H4 (cell line): ENCODE measurements at places on chromosomes 3 and 15. TPM values are rescaled to one million over a fixed set of nuclear protein-coding genes. Genes with fewer than 3 reads are reported as not detected.
A peak's percentile ranks its signal among the peaks of the same experiment; 100 is the strongest.

GRCh38 chr3:71546821-71547220 lies 36.7 kb downstream of the FOXP1 start:
- DNase-seq: no peak

DNA sequence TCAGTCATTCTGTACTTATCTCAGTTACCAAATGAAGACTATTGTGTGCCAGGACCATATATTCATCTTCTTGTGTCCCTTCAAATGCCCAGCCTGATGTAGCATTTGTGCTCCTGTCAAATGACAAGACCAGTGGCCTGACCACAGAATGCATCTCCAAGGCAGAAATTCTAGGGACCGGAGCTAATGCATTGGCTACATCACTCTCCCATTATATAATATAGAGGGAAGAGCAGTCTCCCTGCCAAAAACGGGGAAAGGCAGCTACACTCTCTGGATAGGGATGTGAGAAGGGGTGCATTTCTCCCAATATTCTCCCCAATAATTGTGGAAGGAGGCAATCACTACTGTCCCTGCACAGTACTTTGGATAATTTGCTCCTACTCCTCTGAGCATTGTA lies 312.0 kb downstream of the EPHB1 start:
- DNase-seq: no peak

- no peak for DNase-seq
Observed at GRCh38 chr15:93981706-93982105, 249.7 kb upstream of the MCTP2 start.

The PFN2 gene
- total RNA-seq: 333 and 336 TPM in 2 replicates

DNA sequence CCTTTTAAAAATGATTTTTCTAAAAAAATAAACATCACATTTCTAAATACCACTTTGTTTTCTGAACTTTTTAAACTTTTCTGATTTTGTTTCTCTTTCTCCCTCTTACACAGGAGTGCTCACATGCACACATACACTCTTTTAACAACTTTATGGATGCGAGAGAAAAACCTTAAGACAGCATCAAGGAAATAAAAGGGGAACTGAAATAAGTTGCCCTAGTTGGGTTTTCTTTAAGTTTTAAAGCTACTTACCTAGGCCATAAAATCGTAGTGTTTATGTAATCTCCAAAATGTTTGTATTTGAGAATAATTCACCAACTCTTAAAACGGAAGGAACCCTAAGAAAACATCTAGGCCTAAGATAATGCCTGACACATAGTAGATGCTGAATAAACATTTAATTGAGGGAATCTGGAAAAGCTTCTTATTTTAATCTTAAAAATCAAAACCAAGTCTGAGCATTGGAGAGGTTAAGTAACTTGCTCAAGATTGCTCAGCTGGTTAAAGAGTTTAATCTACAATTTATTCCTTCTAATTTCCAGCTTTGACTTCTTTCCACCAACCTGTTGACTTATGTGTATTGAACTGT lies 1.2 kb upstream of the BBX start:
- no peak for DNase-seq

The CMTM8 gene
- 2.5 and 3.2 TPM in 2 replicates for total RNA-seq

DNA sequence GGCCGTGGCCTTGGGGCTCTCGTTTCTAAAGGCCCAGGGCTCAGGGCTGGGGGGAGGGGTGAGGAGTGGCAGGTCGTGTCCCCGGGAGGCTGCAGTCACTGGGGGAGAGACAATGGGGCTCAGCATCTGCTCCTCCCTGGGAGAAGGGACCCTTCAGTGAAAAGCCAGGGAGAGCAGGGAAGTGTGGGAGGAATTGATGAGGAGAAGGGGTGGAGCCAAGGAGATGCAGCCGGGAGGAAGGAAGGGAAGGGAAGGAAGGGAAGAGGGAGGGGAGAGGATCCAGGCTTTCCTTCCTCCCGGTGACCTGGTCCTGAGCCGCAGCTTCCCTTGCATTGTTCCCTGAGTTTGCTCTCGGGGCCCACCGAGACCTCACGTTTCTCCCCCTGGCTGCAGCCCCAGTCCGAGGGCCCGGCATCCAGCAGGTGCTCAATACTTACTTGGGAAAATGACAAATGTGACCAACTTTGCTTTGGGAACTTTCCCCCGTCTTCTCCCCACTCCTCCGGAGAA lies 1.4 kb upstream of the ZNF710 start:
- DNase-seq: no peak

DNA sequence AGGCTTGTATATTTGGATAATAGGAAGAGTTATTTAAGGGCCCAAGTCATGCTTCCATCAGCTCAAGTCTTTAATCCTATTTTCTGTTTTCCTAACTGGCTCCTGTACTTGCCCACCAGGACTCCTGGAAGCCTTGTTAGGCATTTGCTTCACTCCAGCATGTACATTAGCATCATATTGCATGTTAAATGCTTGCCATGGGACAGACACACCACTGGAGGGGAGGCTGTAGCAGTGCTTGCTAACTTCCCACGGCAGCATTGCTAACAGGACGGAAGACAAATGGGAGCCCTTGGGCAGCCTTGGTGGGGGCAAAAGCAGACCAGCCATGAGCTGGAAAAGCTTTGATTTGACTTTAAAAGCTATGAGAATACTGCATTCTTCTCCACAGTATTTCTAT lies 6.1 kb downstream of the TMOD2 start:
- DNase-seq: no peak

DNA sequence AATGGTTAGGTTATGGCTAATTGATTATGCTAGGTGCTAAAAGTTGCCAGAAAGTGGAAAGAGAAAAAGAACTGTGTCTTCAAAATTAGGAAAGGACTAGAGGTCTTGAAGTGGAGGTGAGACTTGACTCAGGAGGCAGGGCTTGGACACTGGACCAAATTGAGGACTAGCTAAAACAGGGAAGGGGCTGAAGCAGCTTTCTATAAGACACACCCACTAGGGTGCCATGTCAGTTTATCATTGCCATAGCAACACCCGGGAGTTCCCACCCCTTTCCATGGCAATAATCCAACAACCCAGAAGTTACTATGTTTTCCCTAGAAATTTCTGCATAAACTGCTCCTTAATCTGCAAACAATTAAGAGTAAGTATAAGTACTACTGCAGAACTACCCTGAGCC lies 42.9 kb upstream of the MITF start:
- DNase-seq: no peak

DNA sequence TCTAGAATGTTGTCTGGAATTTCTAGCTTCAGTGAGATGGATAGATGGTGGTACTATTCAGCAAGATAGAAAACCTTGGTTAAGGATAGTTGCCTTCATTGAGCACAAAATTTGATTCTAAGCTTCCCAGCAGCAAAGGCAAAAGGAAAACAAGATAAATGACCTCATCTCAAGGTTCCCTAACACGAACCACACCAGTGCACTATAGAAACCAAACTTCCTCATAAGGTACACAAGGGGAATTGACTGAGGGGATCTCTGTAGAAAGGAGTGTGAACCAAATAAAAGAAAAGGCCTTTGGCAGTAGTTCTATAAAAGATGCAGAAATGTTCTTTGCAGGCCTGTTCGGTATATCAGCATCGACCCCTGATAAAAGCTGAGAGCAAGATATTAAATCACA lies 288.9 kb downstream of the SHQ1 start:
- DNase-seq: no peak

GRCh38 chr3:98388147-98388546 lies 2.3 kb upstream of the OR5K3 start:
- no peak for DNase-seq

GRCh38 chr15:36579792-36580431 lies 486 bp downstream of the CDIN1 start:
- DNase-seq: no peak

DNA sequence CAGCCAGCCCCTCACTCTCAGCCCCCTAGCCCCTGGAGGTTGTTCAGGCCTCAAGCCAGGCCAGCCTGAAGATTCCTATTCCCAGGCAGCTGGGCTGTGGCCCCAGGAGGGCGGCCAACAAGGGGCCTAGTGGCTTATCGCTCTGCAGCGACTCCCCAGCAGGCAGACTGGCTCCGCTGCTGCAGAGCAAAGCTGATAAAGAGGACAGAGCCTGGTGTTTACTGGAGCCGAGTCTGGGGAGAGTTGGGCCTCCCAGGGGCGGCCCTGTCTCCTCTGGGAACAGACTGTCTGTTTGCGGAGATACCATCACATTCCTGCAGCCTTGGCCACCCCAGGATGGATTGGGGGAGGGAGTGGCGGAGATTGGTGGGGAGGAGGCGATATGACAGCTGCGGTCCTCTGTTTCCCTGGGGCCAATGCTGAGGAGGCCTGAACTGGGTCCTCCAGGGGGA lies 22.4 kb upstream of the SMAD6 start:
- no peak for DNase-seq

DNA sequence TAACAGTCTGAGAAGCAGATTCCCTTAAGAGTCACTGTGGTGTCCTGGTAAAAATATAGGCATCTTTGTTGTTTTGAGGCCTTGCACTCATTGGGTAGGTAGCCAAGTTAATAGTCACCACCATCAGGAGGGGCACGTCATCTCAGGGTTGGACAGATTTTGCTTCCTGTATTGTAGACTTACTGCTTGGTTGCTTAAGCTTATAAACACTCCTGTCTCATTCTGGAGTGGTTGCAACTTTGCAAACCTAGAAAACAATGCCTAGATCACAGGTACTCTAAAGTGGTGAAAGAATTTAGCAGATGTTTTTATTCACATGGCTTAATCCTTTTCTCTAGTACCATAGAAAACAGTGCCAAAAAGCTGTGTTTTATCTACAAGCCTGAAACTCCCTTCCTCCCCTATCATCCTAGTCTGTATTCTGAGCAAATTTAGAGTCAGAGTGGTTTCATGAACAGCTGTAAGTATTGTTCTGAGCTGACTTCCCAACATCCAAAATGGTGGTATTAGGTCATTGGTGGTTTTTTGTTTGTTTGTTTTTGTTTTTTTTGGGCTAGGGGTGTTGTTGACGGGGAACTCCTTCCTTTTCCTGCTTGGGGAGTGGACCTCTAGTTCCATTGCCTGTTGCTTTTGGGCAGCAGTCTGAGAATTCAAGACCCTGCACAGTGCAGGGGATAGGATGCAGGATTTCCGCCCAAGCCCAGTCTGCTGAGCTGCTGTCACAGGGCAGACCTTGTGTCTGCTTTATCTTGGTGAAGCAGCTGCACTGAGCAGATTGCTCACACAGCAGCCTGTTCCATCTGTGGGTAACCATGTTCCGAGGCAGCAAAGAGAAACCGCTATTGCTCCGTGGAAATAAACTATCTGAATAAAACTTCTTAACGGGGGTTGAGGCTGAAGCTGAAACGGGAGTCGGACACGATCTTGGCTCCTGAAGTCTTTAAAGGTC lies 202.0 kb downstream of the AKAP13 start:
- DNase-seq: no peak

DNA sequence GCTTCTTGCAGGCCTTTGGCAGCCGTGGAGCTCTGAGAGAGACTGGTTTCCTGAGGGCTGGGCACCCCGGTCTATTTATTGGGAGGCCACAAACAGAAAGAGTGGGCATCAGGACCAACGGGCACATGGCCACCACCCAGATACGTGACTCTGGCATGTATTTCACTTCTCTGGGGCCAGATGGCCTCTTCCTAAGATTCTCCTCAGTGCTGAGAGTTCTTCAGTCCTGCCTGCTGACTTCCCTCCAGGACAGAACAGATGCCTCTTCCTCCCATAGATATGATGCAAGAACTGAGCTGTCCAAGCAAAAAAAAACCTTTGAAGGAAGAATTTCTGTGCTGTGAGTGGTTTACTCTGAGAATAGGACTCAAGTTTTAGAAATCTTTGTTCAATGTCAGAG lies 107.7 kb downstream of the IGF2BP2 start:
- no peak for DNase-seq

The GNAT1 gene
- not detected in 2 replicates for total RNA-seq

GRCh38 chr3:30720586-30721313 lies 114.3 kb downstream of the TGFBR2 start:
- DNase-seq: peak; percentile 21

GRCh38 chr3:65666448-65667091 lies 372.1 kb downstream of the MAGI1 start:
- DNase-seq: no peak

DNA sequence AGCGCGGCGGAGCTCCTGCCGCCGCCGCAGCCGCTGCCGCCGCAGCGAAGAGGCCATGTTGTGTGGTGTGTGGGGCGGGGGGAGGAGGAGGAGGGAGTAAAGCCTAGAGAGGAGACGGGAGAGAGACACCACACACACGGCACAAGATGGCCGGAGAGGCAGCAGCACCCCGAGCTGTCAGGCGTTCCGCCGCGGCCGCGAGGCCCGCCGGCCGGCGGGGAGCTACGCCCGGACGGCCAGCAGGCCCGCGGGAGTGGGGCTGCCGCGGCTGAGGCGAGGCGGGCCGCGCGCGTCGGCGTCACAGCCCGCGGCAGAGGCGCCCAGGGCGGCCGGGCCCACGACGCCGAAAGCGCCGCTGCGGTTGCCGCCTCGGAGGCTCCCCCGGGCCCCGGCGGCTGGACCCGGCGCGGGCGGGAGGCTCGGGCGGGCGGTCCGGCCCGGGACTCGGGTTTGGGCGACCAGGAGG lies 17.4 kb upstream of the CHD2 start:
- DNase-seq: no peak

DNA sequence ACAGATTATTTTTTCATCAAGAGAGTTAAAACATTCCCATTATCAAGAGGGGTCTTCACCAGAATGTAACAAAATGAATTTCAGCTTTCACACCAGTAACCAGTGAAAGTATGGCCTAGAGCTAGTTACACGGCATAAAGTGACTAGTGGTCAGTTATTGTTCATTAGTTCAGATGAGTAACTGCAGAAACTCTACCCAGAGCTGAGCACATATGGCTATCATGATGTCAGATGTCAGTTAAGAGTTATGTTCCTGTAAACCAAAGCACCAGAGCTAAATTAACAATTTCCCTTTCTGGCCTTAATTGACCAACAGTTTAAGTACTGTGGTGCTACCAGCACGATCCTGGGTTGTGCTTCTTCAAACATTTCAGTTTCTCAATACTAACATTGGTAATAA lies 6.6 kb upstream of the MRPS25 start:
- DNase-seq: no peak

- DNase-seq: no peak
Observed at GRCh38 chr3:190167936-190168680, 47.4 kb upstream of the P3H2 start.

DNA sequence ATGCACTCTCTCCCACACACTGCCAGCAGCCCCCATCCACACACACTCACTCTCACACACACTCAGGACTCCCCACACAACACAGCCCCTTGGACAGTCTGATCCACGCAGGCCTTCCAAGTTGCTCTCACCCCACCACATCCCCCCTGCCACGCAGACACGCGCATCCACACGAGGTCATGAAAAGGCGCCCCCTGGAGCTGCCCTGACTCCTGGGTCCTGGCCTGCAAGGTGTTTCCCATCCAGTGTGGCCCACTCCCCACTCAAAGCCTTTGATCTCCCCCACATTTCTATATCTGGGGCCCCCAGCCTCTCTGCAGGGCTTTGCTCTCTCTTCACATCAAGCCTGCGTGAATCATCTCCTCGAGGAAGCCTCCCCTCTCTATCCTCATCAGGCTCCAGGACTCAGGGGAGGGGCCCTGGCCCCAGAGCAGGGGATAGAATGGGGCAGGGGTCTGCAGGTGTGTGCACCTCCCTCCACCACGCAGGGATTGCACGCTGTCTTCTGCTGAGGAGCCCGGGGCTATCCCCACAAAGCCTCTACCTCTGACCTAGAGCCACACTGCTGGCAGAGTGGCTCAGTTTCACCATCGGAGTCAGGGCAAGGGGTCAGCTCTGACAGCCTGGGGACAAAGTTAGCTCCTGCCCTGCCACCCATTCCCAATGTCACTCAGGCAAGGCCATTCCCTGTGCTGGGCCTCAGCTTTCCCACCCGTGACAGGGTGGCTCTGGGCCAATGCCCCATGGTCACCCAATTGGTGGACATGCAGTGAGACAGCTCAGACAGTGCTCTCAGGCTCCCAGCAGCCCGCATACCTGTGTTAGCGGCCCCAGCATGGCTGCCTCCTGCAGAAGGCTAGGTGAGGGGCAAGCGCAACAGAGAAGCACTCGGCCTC lies 6.4 kb downstream of the MYL3 start:
- DNase-seq: no peak

The SENP8 gene
- 2.5 and 3.2 TPM in 2 replicates for total RNA-seq

The PLCL2 gene
- total RNA-seq: 5.8 and 5.9 TPM in 2 replicates

The SH2D7 gene
- total RNA-seq: not detected in 2 replicates
